Mammary epithelial cell (primary cell): ENCODE measurements at places on chromosomes 16 and 17.

- DNase-seq, result no peak
Measured at GRCh38 chr17:73489333-73489732, 154.9 kb downstream of the SDK2 start.

DNA sequence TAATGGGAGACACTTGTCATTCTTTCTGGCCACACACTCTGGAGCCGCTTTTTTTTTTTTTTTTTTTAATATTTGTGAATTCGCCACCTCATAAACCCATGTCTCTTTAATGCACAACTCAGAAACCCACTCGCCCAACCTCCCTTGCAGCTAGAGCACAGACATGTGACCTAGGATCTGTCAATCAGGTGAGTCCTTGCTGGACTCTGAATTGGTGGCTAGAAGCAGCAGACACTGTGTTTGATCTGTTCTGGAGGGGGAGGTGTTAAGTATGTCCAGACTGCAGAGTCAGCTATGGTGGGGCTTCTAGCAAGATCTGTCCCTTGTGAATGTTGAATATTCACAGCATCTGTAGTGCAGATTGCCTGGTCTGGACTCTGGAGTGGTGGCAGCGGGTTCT, 112.1 kb downstream of the PRKCB start:
- no peak for DNase-seq

DNA sequence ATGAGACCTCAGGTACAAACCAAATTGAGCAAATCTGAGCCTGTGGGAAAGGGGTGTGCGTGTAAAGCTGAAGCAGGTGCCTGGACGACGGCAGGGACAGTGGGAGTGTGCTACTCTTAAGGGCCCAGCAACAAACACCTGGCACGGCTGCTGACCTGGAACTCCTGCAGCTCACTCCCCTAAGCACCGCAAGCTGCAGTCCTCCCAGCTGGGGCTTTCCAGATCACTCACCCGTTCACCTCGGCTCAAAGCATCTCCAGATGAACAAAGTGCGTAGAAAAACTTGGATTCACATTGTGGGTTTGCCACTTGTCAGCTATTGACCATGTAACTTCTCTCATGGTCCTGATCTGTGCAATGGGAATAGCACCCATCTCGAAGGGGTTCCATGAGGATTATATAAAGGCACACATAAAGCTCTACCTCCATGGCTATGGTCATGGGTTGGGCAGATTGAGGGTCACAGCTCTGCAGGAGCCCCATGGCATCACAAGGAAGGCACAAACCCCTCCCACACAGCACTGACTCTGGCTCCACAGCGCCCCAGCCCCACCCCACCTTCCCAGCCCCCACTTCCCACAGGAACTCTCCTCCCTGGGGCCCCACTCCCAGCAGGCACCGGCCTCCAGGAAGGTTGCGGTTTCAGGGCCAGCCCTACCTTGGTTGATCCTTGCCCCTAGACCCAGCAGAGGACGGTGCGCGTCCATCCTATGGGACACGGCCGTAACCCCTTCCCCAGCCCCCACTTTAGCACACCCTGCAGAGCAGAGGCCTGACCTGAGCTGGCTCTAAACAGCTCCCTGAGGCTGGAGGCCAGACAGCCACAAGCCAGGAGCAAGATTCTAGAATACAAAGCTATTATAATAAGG, 21.9 kb downstream of the ST3GAL2 start:
- no peak for DNase-seq

GRCh38 chr17:52420555-52421078, 262.1 kb upstream of the CA10 start:
- no peak for DNase-seq

DNA sequence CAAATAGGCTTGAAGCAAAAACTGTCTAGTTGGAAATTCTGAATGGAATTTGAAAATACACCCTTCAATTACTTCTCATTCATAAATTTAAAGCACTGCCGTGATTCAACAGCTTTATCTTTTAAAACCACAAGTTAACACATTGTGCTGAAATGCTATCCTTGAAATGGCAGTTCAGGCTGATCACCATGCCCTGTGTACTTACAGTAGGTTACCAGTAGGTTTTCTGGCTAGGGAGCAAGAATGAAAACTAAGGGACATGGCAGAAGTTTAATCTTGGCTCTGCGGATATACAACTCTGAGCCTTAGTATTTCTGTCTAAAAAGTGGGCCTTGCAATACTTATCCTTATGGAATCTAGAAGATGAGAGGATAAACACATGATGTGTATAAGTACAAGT, 28.0 kb downstream of the NXPH3 start:
- no peak for DNase-seq

DNA sequence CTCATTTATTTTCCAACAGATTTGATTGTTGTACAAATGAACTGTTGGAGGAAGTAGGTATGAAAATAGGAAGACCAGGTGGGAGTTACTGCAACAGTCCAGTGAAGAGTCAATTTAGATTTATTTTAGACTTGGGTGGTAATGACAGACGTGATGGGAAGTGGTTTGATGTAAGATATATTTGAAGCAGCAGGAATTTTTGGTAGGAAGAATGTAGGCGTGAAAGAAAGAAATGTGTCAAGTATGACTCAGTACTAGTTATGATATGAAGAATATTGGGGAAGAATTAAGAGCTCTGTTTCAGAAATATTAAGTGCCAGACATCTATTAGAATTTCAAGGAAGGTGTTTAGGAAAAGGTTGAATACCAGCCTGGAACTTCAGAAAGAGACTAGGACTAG, 247.9 kb upstream of the AXIN2 start:
- no peak for DNase-seq
